Stimulated activated CD4-positive, alpha-beta T cell treated with anti-CD3 and anti-CD28 coated beads, Interleukin-2, amount 100 ng/mL, for 24 hours (primary cell): ENCODE measurements at places on chromosomes 2 and 18.
A peak's percentile ranks its signal among the peaks of the same experiment; 100 is the strongest.

GRCh38 chr2:71926089-71926447, 221.6 kb downstream of the CYP26B1 start:
- no peak for DNase-seq

GRCh38 chr2:236550701-236551465, 18.7 kb upstream of the ACKR3 start:
- DNase-seq, result peak; percentile 35

GRCh38 chr2:70988726-70989648, 5.7 kb downstream of the TEX261 start:
- DNase-seq, result no peak

DNA sequence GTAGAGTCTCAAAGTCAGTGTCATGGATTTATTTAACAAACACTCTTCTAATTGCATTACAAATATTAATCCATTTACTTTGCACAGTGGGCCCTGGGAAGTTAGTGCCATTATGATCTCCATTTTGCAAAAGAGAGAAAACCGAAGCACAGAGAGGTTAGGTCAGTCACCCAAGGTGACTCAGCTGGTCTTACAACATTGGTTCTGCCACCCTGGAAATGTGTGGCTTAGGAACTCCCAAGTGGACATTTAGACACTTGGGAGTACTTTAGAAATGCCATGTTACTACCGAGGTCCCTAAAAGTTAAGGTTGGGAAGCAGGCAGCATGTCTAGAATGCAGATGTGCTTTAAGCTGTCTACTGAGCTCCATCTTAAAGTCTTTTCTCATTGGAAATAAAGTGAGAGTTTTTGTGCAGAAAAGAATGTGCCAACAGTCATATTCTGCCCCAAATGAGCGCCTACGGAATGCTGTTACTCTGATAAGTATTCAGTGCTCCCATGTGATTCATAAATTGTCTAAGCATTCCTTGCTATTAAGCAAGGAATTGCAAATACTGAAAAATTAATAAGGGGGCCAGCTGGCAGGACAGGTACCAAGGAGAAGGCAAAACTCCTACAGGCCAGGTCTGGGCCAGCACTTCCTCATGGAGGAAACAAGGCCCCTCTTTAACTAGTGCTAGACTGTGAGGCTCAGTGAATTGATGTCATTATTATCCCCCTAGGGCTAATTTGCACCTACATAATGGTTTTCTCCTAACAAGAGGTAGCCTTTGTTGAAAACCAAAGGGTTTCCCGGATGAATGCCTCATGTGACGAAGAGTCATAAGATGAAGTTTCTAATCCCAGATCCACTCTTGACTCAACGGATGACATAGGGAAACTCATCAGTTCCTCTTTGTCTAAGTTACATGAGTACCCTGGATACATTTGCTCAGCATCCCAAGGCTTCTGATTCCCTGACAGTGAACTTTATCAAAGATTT, 16.3 kb downstream of the NRP2 start:
- DNase-seq, result no peak

- DNase-seq, result no peak
Observed at GRCh38 chr2:10215393-10215935, 87.2 kb upstream of the HPCAL1 start.

GRCh38 chr2:206511283-206511682, 68.0 kb downstream of the ADAM23 start:
- no peak for DNase-seq

- DNase-seq, result no peak
Observed at GRCh38 chr18:76557026-76557575, 62.1 kb upstream of the ZNF516 start.

GRCh38 chr2:179247318-179248023, 17.2 kb downstream of the SESTD1 start:
- DNase-seq, result no peak

GRCh38 chr2:20365249-20365817, 14.7 kb upstream of the PUM2 start:
- DNase-seq, result peak; percentile 50

GRCh38 chr18:70047931-70048603, 100.4 kb upstream of the CD226 start:
- DNase-seq, result no peak

DNA sequence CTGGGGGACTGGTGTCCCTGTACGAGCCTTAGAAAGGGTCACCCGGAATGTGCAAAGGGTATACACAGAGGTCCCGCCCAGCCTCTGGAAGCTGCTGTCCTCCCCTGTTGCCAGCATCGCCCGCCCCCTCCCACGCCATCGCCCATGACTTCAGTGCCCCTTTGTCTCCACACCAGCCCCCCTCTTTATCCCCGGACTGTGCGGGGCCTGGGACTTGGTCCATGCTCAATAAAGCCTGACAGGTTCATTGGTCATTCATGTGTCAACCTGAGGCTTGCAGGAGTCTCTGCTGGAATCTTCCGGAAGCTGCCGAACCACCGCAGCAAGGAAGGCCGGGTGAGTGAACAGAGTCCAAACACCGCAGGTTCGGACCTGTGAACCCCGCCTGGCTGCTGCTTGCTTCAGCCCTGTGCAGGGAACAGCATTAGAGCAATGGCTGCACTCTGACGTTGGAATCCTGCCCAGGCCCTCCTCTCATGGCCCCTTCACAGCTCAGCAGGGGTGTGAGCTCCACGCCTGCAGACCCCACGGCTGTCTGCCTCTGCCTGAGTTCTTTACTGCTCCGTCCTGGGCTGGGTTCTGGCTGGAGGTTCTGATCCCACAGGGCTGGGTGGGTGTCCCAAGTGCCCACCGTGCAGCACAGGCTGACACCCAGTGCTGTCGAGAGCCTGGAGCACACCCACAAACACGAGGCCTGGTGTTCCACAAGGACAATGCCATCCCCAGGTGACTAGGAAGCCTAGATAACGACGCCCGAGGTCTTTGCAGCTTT, 96.5 kb downstream of the SEPTIN10 start:
- DNase-seq, result no peak

- DNase-seq, result no peak
Observed at GRCh38 chr2:20366672-20367116, 16.1 kb upstream of the PUM2 start.

GRCh38 chr2:85291425-85292023, 36.3 kb downstream of the TGOLN2 start:
- DNase-seq, result no peak

DNA sequence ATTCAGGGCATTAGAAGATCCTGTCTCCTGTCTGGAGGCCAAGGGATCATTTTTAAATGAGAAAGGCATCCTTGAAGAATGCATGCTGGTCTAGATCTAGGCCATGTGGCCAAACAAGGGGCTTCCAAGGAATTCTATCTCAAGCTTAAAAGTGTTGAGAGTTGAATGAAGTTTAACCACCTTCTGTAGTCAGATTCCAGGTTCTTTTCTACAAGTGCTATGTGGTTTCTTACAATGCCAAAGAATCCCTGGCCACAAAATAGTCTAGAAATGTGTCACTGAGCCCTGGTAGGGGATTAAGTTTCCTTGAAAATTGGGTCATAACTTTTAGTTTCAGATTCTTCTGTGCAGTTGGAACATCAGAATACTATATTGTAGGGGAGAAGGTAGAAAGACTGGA, 640.7 kb upstream of the ACVR2A start:
- no peak for DNase-seq

- no peak for DNase-seq
Observed at GRCh38 chr2:186962085-186962747, 113.2 kb upstream of the ZSWIM2 start.

DNA sequence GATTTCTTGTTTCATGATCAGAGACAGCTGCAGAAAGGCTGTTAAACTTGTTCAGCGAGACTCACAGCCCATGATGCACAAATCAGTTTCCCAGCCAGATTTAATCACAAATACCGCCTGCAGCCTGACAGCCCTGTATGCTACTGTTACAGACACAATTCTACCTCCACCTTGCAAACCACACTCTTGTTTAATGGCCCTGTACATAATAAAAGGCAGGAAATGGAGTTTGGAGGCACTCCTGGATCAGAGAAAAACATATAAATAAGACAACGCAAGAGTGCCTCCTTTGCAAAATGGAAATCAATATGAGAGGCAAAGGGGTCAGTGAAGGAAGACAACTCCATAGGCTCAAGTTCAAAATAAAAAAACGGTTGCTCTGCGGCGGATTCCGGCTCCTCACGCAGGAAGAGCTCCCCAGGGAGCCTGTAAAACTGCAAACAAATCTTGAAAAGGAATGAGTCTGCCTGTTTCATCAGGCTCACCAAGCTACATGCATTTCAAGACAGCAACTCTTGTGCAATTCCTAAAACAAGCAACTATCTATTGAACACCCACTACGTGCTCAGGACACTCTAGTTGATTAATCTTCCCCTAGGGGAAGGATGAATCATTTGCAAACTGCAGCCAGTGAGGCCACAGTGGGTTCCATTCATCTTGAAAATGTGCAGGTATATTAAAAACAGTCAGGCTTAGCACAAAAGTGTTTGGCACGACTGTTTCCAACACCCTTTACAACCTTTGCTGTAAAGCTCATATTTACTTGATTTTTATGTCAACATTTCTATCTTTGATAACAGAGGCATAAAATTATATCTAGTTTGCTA, 37.5 kb downstream of the TBC1D8 start:
- no peak for DNase-seq

DNA sequence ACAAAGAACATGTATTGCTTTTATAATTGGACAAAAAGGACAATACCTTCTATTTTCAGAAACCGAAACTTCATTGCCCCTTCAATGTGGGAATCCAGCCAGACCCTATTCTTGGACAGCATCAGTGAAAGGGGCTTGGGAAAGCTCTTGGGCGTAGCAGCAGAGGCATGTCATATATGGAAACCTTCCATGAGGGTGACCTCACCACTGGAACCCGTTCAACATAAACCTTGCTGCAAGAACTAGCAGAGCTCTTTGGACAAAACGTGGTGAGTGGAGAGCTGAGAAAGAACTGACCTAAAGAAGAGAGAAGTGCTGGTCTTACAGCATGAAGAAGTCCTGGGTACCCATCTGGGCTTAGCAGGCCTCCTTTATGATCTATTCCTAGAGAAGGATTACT, 22.7 kb upstream of the ACTG2 start:
- DNase-seq, result no peak

- DNase-seq, result no peak
Observed at GRCh38 chr18:44411262-44411905, 269.3 kb upstream of the SETBP1 start.

GRCh38 chr2:204090021-204090420, 153.5 kb downstream of the ICOS start:
- DNase-seq, result no peak

- DNase-seq, result no peak
Observed at GRCh38 chr18:67243799-67244587, 272.5 kb downstream of the DSEL start.

GRCh38 chr2:54568876-54569321, 112.8 kb downstream of the SPTBN1 start:
- no peak for DNase-seq

- DNase-seq, result no peak
Observed at GRCh38 chr2:191166111-191166755, 15.4 kb upstream of the STAT4 start.

- DNase-seq, result no peak
Observed at GRCh38 chr2:134375935-134376334, 122.1 kb downstream of the MGAT5 start.

DNA sequence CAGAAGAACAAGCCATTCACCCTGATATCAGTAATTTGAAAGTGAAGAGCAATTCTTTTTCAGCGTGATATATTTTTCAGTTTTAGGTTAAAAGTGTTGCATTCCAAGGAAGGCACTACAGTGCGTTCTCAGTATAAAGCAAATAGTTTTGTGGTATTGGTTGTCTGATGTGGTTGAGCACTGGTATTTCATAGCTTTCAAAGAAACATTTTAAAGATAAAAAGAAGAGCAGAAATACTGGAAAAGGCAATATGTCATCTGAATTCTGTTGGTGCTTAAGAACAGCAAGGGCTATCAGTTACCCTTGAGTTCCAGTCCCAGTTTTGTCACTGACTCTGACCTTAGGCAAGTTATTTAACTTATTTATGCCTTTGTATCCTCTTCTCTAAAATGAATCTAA, 191.6 kb downstream of the BABAM2 start:
- DNase-seq, result no peak

GRCh38 chr2:120483355-120483754, 137.4 kb downstream of the INHBB start:
- DNase-seq, result no peak

DNA sequence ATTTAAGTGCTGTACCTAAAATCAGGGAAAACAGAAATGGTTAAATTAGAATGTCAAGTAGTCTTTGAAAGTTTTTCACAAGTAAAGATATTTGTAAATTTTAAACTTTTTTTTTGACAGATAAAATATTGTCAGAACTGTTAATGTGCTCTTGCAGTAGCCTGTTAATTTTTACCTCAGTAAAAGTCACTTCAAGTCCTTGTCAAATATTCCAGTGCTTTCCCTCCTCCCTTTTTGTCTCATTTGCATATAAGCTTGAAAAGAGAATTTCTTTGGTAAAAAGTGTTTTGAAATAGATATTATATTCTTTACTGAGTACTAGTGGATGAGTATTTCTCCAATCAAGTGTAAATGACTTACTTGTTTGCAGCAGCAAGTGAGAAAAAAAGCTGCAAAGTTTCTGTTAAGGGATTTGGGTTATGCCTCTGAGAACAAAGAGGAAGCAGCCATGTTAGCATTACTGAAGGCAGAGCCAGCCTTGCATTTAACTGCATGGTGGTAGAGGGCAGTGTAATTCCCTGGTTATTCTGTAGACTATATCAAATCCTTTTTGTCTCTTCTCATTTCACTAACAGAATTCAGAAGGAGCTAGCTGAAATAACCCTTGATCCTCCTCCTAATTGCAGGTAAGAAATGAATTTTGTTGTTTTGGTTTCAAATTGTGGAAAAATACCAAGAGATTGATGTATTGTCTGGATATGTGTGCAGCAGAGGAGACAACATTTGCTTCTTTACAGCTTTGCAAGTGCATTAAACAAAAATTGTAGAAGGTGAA, 3.2 kb downstream of the UBE2E3 start:
- DNase-seq, result no peak

- peak; percentile 69 for DNase-seq
Observed at GRCh38 chr2:118185210-118186109, 97.2 kb downstream of the INSIG2 start.

GRCh38 chr18:41655074-41655473, 300.0 kb upstream of the PIK3C3 start:
- no peak for DNase-seq

- DNase-seq, result no peak
Observed at GRCh38 chr2:196160946-196161345, 10.4 kb downstream of the STK17B start.

- no peak for DNase-seq
Observed at GRCh38 chr2:37324536-37324785, 172 bp downstream of the PRKD3 start.

GRCh38 chr2:32064021-32064601, 755 bp downstream of the SPAST start:
- peak; percentile 28 for DNase-seq

- DNase-seq, result no peak
Observed at GRCh38 chr2:69837533-69837932, 8.1 kb downstream of the GMCL1 start.

GRCh38 chr18:43093646-43094045, 21.8 kb downstream of the RIT2 start:
- no peak for DNase-seq

DNA sequence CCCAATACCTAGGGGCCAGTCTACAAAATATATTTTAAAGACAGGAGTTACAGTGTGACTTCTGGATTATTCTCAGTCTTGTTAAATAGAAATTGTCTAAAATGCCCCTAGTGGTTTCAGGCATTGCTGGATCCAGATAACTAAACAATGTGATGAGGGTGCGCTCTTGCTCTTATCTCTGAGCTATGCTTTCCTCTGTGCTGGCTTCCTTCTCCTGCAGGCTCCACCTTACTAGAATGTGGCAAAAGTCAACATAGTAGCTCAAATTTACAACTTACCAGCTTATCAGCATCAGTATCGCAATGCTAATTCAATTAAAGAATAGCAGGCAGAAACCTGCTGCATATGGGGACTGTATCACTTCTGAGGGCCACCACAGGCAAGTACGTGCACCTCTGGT, 61.3 kb upstream of the RNU4ATAC start:
- no peak for DNase-seq
